Hematopoietic multipotent progenitor cell treated with erythropoietin and hydrocortisone succinate and interleukin-3 and kit ligand, for 15 days (in vitro differentiated cells): ENCODE measurements at places on chromosomes 13 and 19.

DNA sequence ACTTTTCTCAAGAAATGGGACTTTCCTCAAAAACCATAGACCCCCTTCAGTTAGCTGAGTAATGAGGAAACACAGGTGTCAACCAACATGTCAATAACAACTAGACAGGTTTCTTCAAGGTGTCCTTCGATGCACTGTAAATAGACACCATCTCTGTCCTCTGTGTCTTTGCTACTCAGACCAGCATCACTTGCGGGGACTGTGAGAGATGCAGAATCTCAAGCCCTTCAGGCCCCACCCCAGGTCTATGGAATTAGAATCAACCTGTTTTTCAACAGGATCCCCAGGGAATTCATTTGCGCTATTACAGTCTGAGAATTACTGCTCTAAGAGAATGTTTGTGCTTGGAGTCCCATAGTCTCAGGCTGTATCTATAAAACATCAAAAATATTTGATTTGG, 469.9 kb downstream of the COG6 start:
- DNase-seq: no peak

DNA sequence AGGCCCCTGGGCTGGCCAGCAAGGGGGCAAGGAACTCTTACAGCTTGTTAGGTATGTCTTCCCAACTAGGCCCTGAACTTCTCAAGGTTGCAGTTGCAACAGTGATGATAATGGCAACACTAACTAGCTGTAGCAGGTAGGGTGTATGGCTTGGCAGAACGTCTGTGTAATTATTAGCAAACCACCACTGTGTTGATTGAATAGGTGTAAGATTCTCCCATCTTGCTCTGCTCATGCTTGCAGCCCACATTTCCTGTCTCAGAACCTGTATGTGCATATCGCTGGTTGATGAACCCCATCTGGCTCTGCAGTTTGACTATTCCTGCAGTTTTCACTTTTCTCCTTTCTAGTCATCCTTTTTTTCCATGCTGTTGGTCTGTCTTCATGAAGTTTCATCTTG, 178.8 kb downstream of the KATNAL1 start:
- DNase-seq: no peak

DNA sequence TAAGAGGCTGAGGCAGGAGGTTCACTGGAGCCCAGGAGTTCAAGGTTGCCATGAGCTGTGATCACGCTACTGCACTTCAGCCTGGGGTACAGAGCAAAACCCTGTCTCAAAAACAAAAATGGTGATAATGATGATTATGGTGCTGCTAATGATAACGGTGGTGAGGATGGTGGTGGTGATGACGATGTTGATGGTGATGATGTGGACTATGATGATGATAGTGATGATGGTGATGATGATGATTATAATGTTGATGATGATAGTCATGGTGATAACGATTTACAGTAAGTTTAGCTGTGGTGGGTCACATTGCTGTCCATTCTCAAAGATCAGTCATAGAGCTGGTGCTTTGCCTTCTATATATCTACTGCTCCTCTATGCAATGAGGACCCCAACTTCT, 1340.6 kb downstream of the UQCRFS1 start:
- DNase-seq: no peak

GRCh38 chr13:110633776-110634175, 18.4 kb downstream of the NAXD start:
- DNase-seq: no peak

DNA sequence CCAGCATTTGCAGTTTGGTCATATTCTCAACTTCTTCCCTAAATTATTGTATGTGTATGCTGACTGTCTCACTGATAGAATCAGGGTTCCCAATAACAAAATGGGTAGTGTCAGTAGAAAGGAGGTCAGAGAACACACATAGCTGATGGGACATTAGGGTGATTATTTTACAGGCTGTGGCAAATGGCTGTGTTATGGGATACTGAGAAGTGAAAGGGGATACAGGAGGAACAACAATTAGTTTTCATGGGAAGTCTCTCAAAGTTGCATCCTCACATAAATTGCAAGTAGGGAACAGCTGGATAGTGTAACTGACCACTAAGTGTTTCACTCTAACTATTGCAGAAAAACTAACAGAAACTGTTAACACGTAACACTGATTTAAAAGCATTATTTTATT, 1199.3 kb downstream of the PCDH17 start:
- no peak for DNase-seq

GRCh38 chr19:29264897-29265296, 51.9 kb upstream of the UQCRFS1 start:
- no peak for DNase-seq

DNA sequence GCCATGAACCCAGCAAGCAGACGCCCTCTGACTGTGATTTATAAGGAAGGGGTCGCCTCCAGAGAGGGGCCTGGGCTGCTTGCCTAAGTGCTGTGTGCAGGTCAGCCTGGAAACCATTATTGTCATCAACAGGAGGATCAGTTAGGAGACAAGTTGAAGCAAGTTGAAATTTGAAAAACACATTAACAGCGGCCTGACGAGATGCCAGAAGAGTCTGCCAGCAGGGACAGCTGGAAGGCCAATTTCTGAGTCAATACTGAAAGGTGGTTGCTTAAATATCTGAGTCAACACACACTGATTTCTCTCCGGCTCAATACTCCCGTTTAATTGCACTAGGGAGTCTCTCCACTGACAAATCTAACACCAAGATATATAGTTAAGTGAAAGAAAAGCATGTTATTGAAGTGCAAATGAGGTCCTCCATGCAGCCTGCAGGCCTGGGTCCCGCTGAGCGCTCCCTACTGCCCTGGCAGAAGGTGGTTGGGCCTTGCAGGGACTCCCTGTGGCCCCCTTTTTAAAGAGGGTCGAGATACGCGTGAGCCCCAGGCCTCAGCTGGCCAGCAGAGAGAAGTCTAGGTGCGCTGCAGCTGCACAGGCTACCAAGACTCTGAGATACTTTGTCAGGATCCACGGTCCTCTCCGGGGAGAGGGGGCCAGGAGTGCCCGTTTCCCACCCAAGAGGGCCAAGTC, 91.1 kb downstream of the RNASEH2B start:
- DNase-seq: no peak

- no peak for DNase-seq
These were observed 1653.0 kb upstream of the MIR17HG start for GRCh38 chr13:89694451-89694850.

- no peak for DNase-seq
These were observed 13.3 kb downstream of the PDX1 start for GRCh38 chr13:27933118-27933517.

- DNase-seq: no peak
These were observed 6.2 kb upstream of the KLK13 start for GRCh38 chr19:51071095-51071405.

DNA sequence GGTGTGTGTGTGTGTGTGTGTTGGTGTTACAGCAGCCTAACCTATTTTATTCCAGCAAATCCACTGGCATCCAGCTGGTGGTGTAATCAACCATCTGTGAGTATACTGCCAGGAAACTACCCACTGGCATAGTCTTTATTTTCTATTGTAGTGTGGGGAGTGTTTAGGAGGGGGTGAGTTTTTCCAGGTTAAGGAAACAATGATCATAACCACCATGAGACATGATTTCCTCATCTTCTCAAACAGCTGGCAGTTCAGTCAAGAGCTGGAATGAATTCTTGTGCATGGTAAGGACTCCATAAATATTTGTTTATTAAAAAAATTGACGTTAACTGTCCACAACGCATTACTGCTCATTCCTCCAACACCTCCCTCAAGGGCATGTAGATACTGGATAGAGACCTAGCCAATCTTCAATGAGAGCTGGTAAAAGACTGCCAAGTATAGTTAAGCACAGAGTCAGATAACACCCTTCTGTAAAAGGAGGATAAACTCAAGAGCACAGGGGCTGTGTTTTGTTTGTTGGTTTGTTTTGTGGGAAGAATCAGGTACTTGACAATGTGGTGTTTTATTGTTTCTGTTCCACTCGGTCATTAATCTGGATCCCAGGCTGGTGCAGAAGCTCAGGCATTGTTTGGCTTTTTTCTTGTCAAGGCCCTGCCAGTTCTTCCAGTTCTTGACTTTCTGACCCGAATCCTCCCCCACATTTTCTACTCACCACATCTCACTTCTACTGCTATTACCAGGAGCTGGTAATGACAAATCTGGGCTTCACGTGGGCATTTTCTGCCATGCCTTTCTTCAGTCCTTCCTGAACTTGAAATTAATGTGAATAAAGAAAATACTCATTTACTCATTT, 31.6 kb upstream of the SLC46A3 start:
- no peak for DNase-seq

- DNase-seq: no peak
These were observed 2.2 kb downstream of the TSC22D1 start for GRCh38 chr13:44573790-44574465.

DNA sequence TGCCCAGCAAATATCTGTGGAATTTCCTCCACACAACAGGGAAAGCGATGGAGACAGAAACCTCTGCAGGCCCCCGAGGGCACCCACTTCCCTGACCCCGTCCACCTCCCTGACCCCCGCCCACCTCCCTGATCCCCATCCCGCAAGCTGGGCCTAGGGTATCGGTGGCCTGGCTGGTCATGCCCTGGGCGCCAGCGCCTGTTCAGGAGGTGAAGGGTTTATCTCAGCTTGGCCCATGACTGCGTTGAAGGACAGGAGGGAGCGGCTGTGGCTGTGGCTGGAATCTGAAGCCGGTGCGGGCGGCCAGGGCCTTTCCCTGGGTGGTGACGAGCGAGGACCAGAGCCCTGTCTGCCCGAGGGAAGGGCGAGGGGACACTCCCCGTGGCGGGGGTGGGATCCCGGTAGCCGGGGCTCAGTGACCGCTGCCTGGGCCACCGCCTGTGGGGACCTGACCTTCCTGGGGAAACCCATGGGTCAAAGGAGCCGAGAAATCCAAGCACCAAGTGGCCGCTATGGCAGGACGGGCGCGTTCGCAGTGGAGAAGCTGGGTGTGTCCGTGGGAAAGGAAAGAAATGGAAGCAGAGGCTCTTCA, 20.7 kb downstream of the GAS6 start:
- DNase-seq: no peak

DNA sequence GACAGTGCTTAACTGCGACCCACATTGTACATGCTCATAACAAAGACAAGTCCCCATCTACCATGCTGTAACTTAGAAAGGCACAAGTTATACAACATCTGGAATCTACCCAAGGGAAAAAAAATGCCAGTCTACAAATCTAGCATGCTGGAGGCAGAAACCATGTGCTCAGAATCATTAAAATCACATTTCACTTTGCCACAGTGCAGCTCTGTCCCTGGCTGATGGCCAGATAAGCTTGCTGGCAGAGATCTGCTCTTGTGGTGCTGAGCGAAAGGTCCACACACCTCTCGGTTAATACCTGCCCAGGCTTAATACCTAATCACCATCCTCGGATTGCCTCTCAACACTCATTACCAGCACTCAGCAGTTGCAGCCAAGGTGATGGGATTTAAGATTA, 74.1 kb upstream of the UQCRFS1 start:
- no peak for DNase-seq
